ENCODE measurements at places on chromosomes 11 and 22. TPM values are rescaled to one million over a fixed set of nuclear protein-coding genes. Genes with fewer than 3 reads are reported as not detected.

DNA sequence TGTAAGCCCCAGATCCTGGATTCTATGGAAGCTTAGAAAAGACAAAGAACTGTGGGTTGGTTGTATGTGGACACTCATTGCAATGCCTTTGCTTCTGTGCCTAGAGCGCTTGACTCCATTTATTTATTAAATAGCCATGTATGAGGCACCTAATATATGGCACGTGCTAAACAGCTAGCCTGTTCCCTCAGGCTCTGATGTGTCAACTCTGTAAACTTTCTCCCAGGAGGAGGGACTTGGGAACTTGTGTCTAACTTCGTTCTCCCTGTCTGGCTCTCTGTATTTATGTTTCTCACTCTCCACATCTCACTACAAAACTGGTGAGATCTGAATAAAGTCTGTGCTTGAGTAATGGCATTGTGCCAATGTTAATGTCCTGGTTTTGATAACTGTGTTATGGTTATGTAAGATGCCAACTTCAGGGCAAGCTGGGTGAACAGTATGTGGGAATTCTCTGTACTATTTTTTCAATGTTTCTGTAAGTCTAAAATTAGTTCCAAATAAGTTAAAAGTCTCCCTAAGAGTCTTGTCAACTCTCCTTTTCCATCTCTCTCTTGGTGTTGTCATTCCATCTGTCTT lies 34.1 kb upstream of the ZBTB16 start:
- no peak overlapping the region for H3K27ac ChIP-seq
- no peak overlapping the region for H3K4me3 ChIP-seq
- H3K27me3 ChIP-seq, result no peaks in the 10 kb centered on the region
- H3K4me1 ChIP-seq, result no peaks in the 10 kb centered on the region
- no peak for DNase-seq

GRCh38 chr11:131179836-131180235 lies 190.6 kb upstream of the NTM start:
- H3K36me3 ChIP-seq, result no peaks in the 10 kb centered on the region
- H3K4me1 ChIP-seq, result no peaks in the 10 kb centered on the region
- no peak for DNase-seq
- no peak overlapping the region for H3K4me3 ChIP-seq

DNA sequence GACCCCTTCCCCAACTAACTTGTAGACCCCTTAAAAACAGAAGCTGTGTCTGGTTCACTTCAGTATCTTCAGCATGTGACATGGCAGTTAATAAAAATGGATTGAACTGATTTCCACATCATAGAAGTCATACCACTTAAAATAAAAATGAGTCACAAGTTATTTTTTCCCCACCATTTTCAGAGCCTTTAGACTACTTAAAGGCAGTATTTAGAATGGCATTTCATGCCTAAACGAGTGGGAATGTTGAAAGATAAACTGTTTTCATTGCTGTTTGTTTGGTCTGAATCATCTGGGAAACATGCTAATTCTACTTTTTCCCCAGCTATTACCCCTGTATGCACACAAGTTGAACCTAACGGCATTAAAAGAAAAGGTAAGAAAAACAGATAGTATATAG lies 324.0 kb downstream of the RAB38 start:
- no peaks in the 10 kb centered on the region for H3K27me3 ChIP-seq
- DNase-seq, result no peak
- no peak overlapping the region for H3K27ac ChIP-seq
- H3K4me1 ChIP-seq, result no peaks in the 10 kb centered on the region
- no peaks in the 10 kb centered on the region for H3K36me3 ChIP-seq
- no peak overlapping the region for H3K4me3 ChIP-seq

GRCh38 chr11:75850787-75851186 lies 35.8 kb downstream of the UVRAG start:
- no peaks in the 10 kb centered on the region for H3K36me3 ChIP-seq
- no peaks in the 10 kb centered on the region for H3K27me3 ChIP-seq
- H3K4me1 ChIP-seq, result peaks cover 4% of the 10 kb centered on the region
- no peak overlapping the region for H3K4me3 ChIP-seq

GRCh38 chr11:68582416-68583040 lies 101.8 kb upstream of the GAL start:
- no peak overlapping the region for H3K27ac ChIP-seq
- H3K4me3 ChIP-seq, result no peak overlapping the region
- no peaks in the 10 kb centered on the region for H3K27me3 ChIP-seq
- peaks cover 1% of the 10 kb centered on the region for H3K4me1 ChIP-seq

- H3K27ac ChIP-seq, result no peak overlapping the region
- no peak for DNase-seq
- H3K27me3 ChIP-seq, result no peaks in the 10 kb centered on the region
- no peaks in the 10 kb centered on the region for H3K4me1 ChIP-seq
- no peaks in the 10 kb centered on the region for H3K36me3 ChIP-seq
Measured at GRCh38 chr11:43197379-43197778, 114.4 kb upstream of the API5 start.

MMP8 gene
- polyA plus RNA-seq, result 0.02 TPM

OR5F1 gene
- polyA plus RNA-seq, result not detected

Measured in ovary (tissue), 10 donors.